ELR (cell line): ENCODE measurements at places on chromosomes 7 and 10.

- no peak for DNase-seq
These were observed 134.7 kb downstream of the ADAM12 start for GRCh38 chr10:126253611-126253998.

DNA sequence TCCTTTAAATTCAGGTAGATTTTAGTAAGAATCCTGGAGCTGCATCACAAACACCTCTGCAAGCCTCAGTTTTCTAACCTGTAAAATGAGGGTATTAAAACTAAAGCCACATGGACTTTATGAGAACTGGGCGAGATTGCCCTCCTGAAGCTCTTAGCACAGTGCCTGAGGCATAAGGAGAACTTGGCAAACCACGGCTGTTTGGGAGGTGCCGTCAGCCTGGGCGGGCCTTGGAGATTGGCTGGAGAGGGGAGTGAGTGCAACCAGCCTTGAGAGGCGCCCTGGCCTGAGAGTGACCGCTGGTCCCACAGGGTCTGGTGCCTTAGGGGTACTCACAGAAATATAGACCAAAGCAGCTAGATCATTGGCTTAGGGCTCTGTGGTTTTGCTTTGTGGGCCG is 5.4 kb upstream of the TNS3 start:
- DNase-seq, result no peak

- no peak for DNase-seq
These were observed 262.7 kb downstream of the CTNNA3 start for GRCh38 chr10:67433276-67433675.

DNA sequence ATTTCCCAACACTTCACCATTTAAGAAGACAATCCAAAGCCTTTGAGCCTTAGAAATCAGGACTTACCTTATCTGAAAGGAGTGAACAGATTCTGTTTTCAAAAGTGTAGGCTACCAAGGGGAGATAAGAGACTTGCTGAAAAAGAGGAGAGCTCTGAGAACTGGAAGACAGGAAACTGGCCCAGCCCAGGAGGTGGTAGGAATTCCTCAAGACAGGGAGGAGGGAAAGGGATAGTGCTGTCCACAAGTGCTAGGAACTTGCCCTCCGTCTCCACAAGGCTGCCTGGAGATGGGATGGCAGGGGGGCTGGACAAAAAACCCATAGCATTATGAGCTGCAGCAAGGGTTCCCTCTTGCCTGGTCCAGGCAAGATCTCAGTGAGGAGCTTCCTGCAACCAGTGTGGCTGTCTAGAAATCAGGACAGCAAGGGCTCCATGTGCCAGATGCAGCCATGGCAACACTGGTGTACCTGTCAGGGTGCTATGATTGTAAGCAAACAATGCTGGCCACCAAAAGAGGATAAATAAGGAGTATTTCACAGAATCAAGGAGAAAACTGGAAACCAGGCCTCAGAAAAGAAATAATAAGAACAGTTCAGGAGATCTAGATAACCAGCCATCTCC is 22.7 kb upstream of the FRMD4A start:
- no peak for DNase-seq

DNA sequence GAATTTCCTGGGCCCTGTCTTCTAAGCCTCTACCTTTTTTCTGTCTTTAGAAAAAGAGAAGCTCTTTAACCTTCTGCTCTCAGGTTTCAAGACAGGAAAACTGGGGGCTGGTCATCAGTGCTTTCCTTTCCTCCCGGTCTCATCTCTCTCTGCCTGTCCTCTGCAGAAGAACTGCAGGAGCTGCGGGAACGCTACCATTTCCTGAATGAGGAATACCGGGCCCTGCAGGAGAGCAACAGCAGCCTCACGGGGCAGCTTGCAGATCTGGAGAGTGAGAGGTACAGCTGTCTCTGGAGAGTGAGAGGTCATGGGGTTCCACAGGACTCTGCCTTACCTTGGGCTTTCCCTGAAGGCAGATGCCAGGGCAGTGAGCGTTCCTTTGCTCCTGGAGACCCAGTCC is 12.7 kb downstream of the CCDC136 start:
- DNase-seq, result no peak

- DNase-seq, result no peak
These were observed 16.9 kb downstream of the RPA3 start for GRCh38 chr7:7701527-7701926.

DNA sequence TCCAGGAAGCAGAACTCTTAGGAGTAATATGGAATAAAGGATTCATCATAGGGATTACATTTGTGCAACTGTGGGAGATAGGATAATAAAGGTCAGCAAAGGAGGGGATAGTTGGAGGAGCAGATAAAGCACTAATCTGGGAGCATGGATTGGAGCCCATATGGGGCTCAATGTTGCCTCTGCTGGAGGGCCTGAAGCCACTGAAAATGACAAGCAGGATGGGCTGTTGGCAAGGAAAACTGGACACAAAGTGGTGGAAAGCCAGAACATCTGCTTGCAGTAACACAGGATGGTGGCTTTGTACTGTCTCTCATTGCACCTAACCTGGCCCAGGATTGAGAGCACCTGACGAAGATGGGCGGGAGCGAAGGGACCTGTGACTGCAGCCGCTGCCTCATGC is 15.0 kb upstream of the COMMD3 start:
- DNase-seq, result peak; percentile 4

DNA sequence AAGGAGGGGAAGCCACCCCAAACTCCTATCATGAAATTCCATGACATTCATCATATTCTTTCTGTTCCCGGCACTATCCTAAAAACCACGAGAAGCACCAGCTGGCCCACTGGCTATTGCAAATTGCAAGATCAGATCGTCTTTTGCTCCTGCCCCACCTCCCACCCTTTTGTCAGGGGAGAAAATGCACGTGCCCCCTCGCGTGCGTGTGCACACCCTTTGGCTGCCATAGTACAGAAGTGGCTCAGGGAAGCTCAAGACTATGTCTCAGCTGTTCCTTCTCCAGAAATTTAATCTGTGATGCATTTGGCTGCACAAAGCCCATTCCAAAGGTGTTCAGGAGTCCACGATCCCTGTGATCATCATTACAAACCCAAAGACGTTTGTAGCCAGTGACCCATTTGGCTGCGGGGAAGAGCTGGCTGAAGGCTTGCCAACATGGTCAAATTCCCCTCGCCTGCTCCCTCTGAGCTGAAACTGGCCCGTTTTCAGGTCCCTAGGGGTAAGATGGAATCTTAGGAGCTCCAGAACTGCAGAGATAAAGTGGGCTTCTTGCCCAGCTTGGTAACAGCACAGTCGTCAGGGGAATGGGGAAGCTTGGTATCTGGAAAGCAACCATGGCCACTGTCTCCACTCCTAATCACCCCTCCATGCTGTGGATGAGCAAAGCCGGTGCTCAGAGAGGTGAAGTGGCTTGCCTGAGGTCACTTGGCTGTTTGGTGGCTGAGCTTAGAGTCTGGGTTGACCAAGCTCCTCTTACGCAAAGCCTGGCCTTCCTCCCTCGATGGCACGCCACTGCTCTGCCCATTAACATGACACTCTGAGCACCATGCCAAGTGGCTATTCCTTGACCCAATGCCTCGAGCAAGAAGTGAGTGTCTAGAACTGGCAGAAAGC is 155.4 kb downstream of the NEURL1 start:
- no peak for DNase-seq

GRCh38 chr7:30920021-30920583 is 8.4 kb downstream of the AQP1 start:
- no peak for DNase-seq

- DNase-seq, result no peak
These were observed 32.9 kb downstream of the TMEM168 start for GRCh38 chr7:112757337-112757736.

DNA sequence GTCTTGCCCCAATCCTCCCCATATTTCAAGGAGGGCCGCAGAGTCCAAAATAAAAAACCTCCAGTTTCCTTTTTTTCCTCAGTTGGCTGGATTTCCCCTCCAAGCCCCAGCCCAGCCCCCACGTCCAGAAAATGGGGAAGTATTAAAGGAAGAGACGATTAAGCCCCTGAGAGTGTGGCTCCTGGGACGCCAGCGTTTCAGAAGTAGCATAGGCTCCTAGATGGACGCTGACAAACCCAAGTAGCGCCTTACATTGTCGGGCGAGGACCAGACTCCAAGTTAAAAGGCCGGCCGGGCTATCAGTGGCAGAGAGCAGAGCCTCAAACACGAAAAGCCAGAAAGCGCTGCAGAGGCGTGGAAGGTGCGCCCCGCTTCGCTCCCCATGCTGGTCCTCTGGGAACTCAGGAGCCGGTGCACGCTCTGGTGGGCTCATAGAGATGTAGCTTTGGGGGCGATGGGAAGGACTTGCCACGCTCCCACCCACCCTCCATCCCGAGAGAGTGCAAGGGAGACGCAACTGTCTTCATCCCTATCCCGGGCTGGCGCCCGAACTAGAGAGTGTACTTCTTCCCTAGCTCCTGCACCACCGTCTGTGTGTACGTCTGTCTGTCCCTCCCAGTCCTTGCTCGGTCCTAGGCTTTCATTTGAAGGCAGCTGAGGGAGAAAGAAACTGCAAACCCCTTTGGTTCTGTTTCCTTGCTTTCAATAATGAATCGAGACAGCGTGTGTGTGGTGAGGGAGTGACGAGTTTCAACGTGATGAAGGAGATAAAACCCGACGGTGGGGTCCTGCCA is 6.3 kb upstream of the EMX2 start:
- no peak for DNase-seq

DNA sequence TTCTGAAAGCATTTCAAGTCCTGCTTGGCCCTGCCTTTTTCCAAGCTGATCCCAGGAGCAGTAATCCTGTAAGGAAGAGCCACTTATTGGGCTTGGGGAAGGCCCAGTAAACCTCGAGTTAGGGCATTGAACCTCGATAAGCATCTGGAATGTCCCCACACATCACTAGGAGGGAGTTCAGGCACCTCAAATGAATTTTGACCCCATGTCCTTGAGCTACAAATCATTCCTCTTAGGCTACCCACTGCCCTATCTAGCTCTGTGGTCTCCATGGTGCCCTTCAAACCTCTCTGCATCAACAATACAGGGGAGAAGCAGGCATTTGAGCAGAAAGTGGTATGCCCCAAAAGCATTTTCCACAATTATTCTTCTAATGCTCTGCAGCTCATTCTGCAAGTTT is 33.7 kb downstream of the ZNF503 start:
- DNase-seq, result no peak

DNA sequence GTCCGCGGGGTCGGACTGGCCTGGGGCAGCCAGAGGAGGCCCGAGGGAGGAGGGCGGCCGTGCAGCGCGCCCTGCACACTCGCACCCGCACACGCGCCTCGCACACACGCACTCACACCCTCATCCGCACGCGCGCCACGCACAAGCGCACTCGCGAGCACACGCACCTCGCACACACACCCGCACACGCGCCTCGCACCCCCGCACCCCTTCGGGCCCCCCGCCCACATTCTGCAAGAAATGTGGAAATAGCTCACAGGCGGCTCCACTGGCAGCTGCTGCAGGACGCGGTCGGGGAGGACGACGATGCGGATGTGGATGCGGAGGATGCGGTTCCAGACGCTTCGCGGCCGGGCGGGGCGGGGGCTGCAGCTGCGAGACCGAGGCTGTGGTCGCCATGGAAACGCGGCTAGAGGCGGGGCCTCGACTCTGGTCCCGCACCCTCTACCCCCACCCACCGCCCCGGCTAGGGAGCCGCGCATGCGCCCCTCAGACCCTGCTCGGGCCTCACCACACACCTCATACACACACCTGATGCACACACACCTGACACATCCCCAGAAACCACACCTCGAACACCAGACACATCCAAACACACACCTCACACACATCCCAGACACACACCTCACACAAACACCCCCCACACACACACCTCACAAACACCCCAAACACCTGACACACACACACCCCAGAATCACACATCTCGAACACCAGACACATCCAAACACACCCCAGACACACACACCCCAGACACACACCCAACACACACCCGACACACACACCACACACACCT is at the start of gene CALY:
TSS of gene CALY (minus strand) at position 320 of the 793 bp plus-strand sequence. CDS start 7,907 bp downstream, outside the sequence.
- DNase-seq, result no peak

- DNase-seq, result peak; percentile 72
These were observed 49.5 kb downstream of the NEURL1 start for GRCh38 chr10:103542764-103543616.

- peak; percentile 92 for DNase-seq
These were observed 49.6 kb upstream of the SMNDC1 start for GRCh38 chr10:110354322-110354766.

DNA sequence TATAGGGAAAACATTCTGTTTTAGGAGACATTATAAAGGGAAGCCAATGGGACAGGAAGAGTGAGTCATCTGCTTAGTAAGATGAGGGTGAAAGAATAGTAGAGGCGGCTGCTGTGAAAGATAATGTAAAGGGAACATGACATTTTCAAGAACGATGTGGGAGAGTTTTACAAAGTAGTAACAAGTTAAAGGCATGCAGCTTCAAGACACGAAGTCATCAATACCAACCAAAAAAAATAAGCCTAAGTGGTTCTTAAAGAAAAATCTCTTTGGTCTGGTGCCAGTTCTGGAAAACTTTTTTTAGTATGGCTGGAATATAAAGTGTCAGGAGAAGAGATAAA is 6.1 kb downstream of the GSTO1 start:
- DNase-seq, result peak; percentile 84

GRCh38 chr7:100612730-100613390 is 520 bp downstream of the MOSPD3 start:
- peak; percentile 15 for DNase-seq

- DNase-seq, result peak; percentile 11
These were observed 194.4 kb downstream of the RELN start for GRCh38 chr7:103795107-103795506.

DNA sequence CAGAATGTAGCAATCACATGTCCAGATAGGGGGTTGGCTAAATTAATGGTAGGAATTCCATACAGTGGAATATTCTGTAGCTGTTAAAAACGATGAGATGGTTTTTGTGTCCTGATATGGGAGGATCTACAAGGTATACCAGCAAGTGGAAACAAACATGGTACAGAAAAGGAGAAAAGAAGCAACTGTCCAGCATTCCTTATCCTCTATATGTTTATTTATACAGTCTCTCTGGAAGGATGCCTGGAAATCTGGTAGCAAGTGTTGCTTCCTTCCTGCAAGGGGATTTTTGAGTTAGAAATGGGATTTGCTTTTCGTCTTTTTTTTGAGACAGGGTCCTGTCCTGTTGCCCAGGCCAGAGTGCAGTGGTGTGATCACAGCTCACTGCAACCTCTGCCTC is 19.3 kb downstream of the IL15RA start:
- peak; percentile 56 for DNase-seq

- DNase-seq, result no peak
These were observed 3.9 kb upstream of the GPER1 start for GRCh38 chr7:1083729-1084657.

DNA sequence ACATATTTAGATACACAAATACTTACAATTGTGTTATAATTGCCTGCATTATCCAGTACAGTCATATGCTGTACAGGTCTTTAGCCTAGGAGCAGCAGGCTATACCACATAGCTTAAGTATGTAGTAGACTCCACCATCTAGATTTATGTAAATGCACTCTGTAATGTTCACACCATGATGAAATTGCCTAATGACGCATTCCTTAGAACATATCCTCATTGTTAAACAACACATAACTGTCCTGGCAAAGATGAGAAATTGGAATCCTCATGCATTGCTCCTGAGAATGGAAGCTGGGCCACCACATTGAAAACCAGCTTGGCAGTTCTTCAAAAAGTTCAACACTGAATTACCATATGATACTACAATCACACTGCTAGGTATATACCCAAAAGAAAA is 1002.8 kb upstream of the CELF2 start:
- DNase-seq, result no peak

GRCh38 chr10:29709484-29710002 is 74.8 kb upstream of the SVIL start:
- no peak for DNase-seq

- DNase-seq, result no peak
These were observed 584.8 kb upstream of the ANKRD30A start for GRCh38 chr10:36540611-36541010.

- DNase-seq, result no peak
These were observed 25.0 kb downstream of the PILRA start for GRCh38 chr7:100398239-100398638.

- no peak for DNase-seq
These were observed 13.0 kb downstream of the FGFBP3 start for GRCh38 chr10:91896212-91896756.
